ENCODE measurements at places on chromosomes 5 and 9. TPM values are rescaled to one million over a fixed set of nuclear protein-coding genes. Genes with fewer than 3 reads are reported as not detected.

DNA sequence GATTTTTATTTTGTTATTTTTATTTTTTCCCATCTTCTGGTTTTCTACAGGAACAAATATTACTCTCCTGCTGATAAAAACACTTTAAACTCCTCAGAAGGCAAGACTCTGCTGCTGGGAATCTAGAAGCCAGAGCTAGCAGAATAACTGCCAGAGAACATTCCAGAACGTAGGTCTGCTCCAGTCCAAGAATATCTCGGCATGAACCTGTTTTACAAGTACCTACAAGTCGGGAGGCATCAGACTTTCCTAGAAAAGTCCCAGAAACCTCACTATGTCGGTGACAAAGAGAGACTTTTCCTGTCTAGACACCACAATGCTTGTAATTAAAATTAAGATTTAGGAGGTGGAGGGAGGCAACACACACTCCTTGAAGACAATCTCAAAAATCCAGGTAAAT lies 41.4 kb downstream of the FABP6 start:
- DNase-seq, result no peak

DNA sequence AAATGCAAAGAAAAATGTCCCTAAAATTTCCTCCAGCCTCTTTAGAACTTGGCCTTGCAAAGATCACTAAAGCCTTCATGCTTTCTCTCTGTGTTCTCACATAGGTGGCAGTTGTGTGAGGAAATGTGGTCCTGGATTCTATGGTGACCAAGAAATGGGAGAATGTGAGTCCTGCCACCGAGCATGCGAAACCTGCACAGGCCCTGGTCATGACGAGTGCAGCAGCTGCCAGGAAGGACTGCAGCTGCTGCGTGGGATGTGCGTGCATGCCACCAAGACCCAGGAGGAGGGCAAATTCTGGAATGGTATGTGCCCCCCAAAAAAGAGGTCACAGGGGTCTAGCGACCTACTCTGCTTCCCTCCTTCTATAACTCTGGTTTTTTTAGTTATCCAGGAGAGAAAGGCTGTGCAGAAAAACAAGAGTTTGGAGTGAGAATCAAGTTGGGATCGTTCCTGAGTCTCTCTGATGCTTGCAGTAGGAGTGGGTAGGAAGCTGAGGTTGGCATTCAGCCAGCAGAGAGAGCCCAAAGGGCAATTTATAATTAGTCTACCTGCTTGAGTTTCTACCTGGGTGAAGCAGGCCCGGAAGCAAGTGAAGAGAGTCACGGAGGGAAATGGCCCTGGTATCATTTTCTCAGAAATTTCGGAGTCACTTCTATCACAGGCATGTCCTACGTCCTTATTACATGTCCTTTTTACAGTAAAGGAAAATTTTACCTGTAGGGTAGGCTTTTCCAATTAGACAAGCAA lies 97.5 kb downstream of the RFK start:
- DNase-seq, result no peak

- DNase-seq, result no peak
These were observed 230.9 kb downstream of the PIK3R1 start for GRCh38 chr5:68446487-68446894.

- DNase-seq, result no peak
These were observed 388.0 kb upstream of the IRX2 start for GRCh38 chr5:3139499-3139931.

DNA sequence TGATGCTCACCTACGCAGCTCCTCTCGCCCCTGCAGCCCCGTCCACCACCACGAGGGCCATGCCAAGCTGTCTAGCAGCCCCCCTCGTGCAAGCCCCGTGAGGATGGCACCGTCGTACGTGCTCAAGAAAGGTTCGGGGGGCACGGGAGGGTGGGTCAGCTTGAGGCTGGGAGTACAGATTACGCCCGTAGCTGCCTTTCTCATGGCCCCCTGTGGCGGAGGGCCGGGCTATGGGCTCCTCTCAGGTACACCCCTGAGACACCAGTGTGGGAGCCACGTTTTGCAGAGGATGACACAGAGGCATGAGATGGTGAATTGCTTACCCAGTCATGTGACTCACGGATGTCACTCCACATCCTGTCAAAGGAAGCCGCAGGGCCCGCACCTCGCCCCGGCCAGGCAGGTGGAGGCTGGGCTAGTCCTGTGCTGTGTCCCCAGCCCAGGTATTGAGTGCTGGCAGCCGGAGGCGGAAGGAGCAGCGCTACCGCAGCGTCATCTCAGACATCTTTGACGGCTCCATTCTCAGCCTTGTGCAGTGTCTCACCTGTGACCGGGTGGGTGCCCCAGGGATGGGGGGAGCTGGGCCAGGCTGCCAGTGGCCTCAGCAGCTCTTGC lies 33.7 kb downstream of the USP20 start:
- DNase-seq, result no peak

DNA sequence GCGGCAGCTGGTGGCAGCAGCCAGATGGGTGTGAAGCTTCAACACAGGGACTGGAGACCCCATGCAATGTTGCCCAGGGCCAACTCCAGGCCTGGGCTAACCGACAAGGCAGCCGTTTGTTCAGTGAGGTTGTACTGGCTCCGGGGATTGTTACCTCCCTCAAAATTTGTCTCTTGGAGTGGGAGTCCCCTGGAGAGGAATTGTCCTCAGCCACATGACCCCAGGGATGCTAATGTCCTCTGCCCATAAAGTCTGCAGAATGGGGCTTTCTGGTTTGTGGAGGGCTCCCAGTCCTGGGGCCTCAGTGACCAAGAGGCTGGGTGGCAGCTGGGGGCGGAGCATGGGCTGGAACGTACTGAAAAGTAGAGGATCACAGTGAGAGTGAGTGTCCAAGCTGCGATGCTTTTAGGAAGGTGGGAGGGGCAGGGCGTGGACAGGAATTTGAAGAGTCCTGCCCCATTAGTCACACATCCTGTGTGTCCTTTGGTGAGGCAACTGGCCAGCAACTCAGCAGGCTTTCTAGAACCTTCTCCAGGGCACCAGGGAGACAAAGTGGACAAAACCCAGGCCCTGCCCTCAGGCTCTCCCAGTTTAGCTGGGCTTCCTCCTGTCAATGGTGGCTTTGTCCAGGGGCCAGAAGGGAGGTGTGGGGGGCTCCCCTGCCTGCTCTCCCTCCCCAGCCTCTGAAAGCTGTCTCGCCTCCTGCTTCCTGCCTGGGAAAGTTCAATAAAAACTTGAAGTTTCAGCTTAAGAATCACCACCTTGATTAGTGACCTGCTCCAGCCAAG lies 114.0 kb downstream of the NSG2 start:
- no peak for DNase-seq

DNA sequence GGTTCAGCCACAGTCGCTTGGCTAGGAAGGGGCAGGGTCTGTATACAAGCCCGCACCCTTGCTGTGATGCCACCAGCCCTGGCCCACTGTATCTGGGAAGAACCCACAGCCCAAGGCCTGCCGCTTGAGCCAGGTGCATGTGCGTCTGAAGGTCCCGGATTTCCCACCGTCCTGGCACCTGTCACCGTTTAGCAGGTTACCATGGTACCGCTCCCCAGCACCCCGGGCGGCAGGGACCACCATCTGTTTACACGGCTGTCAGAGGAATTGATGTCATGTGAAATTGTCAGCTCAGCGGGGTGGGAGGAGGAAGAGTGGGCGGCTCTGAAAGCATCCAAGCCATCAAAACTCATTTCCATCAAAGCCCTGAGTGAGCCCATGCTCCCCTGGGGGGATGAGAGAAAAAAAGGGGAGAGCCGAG lies 92.7 kb downstream of the HRH2 start:
- DNase-seq, result no peak

DNA sequence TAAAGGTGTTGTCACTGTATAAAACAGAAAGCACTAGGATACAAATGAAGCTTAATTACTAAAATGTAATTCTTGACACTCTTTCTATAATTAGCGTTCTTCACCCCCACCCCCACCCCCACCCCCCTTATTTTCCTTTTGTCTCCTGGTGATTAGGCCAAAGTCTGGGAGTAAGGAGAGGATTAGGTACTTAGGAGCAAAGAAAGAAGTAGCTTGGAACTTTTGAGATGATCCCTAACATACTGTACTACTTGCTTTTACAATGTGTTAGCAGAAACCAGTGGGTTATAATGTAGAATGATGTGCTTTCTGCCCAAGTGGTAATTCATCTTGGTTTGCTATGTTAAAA lies 43.8 kb downstream of the NDFIP1 start:
- no peak for DNase-seq

DNA sequence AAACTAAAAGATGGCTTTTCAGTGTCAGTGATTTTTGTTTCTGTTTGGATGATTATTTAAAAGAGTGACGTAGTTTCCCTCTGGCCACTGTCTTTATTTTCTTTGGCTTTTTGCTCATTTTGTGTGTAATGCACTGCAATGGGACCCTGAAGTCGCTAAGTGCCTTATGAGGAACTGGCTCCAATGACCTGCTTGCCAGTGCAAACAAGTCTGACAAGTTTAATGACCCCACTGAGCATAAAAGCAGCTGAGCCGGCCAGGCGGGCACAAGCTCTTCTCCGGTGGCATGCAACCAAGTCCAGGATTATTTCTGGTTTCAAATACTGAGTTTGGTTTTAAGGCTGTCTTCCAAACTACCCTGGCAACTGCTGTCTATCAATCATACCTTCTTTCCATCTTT lies 15.6 kb upstream of the GNA14 start:
- no peak for DNase-seq

GRCh38 chr5:66848749-66849641 lies 252.8 kb downstream of the MAST4 start:
- DNase-seq, result no peak

- no peak for DNase-seq
These were observed 124.3 kb downstream of the FGF1 start for GRCh38 chr5:142561486-142562097.

DNA sequence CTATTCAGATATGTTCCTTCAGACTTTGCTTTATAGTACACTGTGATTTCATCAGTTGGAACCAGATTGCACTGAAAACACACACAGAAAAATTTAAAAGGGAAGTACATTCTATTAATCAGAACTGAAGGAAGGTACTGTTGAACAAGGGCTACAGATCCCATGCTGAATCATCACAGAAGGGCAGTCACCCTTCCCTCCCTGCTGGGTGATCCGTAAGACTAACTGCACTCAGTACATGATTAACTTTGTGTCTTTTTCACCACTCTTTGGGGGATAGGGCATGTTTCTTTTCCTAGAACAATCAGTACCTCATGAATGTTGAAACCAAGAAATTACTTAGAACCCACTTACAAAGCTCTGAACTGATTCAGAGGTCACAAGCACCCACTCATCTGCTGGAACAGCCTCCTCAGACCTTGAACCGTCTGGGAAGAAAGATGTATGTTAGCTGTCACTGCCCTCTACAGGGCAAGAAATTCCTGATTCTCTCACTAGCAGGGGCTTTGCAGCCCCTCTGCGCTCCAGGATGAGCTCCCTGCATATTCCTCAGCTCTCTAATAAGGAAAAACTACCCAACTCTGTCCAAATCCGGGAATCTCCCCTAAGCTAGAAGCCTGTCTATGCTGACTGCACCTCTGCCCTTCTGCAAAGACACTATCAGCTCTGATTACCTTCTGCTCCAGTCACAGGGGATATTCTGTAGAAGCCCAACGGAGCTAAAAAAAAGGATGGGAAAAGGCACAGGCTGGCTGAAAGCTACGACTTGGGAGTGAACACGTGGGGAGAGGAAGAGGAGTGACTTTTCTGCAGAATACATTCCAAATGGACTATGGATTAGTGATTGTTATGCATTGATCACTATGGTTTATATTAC lies 51.0 kb downstream of the IARS1 start:
- DNase-seq, result peak; percentile 26

DNA sequence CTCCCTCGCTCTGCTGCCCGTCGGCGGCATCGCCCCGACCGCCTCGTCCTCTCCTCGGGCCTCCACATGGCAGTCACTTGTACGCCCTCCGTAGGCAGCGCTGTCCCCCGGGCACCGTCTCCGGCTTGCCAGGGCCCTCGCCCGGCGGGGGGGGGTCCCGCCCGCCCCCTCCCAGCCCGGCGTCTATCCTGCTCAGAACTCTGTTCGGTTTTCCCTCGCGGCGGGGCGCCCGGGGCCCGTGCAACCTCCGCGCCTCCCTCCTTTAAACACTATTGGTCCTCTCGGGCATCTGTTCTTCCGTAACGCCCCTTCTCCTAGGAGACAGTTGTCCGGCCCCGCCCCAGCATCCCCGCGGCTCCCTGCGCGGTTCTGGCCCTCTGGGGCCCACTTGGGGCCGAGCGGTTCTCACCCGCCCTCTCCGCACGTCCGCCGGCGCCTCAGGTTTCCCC lies 831 bp downstream of the ODF2 start:
- peak; percentile 58 for DNase-seq

- DNase-seq, result no peak
These were observed 97.3 kb downstream of the PAPPA start for GRCh38 chr9:116250891-116251290.

DNA sequence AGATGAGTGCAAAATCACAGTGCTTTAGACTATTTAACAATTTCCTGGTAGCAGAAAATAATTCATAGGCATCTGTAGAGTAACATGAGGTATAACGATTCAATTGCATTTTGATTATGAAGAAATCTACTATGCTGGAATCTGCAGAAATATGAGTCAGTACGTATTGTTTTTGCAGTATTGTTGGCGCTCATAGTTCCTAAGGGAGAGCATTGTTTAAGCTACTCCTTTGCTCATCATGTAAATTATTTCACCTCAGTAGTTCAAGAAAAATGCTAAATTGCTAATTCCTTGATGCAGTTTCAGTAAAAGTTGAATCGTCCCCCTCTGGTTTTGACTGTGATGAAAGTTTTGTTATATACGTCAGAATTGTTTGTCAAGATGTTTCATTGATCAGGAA lies 458.4 kb downstream of the HINT1 start:
- no peak for DNase-seq

Gene NUTM2F
- not detected for total RNA-seq

Gene DMRT3
- not detected for total RNA-seq

Gene CDC20B
- not detected for total RNA-seq

Gene MPDZ
- 45.3 TPM for total RNA-seq

Gene CATSPER3
- 0.85 TPM for total RNA-seq

Gene LCN9
- total RNA-seq, result not detected

Gene PRKAA1
- 58.1 TPM for total RNA-seq

Gene MYMK
- total RNA-seq, result not detected

Gene SV2C
- 0.51 TPM for total RNA-seq
